ENCODE measurements at places on chromosomes 1 and 21. TPM values are rescaled to one million over a fixed set of nuclear protein-coding genes. Genes with fewer than 3 reads are reported as not detected.
A peak's percentile ranks its signal among the peaks of the same experiment; 100 is the strongest.

GRCh38 chr1:182649041-182649440, 35.3 kb downstream of the RGS8 start:
- no peak overlapping the region for H3K4me3 ChIP-seq
- no peaks in the 10 kb centered on the region for H3K4me1 ChIP-seq
- no peak for DNase-seq
- H3K27me3 ChIP-seq = no peaks in the 10 kb centered on the region

DNA sequence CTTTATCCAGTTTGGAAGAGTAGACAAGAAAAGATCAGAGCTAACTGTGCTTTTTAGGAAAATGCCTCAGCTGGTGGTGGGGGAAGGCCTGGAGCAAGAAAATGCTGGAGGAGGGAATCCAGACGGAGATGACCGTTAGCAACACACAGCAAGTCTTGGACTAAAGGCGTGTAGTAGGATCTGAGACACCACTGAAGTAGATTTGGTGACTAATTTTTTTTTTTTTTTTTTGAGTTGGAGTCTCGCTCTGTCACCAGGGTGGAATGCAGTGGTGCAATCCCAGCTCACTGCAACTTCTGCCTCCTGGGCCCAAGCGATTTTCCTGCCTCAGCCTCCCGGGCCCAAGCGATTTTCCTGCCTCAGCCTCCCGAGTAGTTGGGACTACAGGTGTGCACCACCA, 41.2 kb downstream of the LPAR3 start:
- H3K36me3 ChIP-seq = no peaks in the 10 kb centered on the region
- H3K27me3 ChIP-seq = no peaks in the 10 kb centered on the region
- peak; percentile 52 for DNase-seq
- H3K27ac ChIP-seq = peak overlapping the region; percentile 38
- H3K4me3 ChIP-seq = no peak overlapping the region
- peaks cover 23% of the 10 kb centered on the region for H3K4me1 ChIP-seq

Gene SYT14
- total RNA-seq = 1.00 TPM

Gene MTARC2
- total RNA-seq = 9.5 TPM

Gene ST6GALNAC3
- 5.1 TPM for total RNA-seq

Gene APP
- 177 TPM for total RNA-seq

Gene PODN
- 4.1 TPM for total RNA-seq

Gene LEPR
- total RNA-seq = 5.0 TPM

All from SJSA1 (cell line).